NCI-H1436 treated with DMSO at 0.1 percent for 48 hours (cell line): ENCODE measurements at places on chromosomes 6 and 20.

GRCh38 chr20:1324598-1325172, 4.3 kb downstream of the SDCBP2 start:
- DNase-seq: no peak

DNA sequence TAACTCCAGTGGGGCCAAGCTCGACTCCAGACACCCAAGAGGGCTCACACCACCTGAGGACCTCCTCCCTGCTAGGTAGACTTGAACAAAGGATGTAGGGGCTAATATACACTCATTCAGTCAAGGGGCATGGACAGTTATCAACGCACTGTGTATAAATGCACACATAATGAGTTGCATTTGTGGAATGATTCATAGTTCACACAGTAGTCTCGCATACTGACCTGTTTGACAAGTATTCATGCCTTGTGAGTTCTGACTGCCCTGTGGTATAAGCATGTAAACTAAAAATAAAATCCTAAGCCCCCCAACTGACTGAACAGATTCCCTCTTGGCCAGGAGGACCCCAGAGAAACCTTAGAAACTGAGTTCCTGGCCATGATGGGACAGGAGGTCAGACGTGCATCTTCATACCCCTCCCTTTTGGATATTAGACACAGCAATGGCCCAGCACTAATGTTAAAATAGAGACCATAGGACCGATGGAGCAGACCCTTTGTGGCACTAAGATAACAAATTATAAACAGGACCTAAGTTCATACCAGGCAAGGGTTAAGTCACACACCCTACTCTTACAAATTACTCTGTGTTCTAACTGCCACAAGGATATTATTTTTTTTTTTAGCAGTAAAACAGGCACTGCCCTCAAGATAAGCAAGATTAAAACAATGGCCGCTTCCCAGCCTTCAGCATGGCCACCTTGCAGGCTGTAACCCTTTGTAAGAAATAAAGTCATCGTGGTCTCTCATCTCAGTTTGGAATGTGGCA, 124.4 kb downstream of the TTLL2 start:
- no peak for DNase-seq

- DNase-seq: no peak
These were observed 2.2 kb downstream of the APCDD1L start for GRCh38 chr20:58512808-58513552.

DNA sequence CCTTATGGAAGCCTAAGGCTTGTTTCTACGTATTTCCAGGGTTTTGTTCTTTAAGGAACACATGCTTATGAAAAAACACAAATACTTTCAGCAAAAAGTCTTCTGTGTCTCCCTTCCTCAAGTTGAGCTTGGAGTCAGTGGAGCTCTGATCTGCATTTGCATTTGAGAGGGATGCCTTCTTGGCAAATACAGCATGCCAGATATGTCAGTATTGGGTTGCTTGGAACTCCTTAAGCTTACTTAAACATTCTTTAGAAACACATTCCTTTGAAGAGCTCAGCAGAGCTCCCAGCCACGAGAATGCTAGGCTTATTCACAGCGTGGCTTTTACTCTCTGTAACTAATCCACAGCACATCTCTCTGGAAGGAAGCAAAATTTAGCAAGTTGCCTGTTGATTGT, 68.3 kb downstream of the ANKRD6 start:
- DNase-seq: no peak

DNA sequence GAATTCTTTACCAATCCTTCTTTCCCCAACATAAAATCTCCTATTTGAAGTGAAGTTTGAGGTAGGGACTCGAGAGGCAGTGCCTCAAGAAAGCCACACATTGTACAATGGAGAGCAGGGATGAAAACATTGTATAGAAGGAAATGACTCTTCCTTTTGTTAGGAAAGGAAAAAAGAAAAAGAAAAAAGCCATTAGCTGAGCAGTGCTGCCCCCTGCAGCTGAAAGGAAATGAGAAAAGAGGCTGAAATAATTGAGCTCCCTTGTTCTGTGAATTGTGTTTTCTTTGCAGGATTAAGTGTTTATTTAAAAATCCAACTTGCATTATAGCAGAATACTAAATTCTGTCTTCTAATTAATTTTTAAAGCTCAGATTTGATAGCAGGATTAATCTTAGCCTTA, 162.9 kb upstream of the SASH1 start:
- DNase-seq: no peak

DNA sequence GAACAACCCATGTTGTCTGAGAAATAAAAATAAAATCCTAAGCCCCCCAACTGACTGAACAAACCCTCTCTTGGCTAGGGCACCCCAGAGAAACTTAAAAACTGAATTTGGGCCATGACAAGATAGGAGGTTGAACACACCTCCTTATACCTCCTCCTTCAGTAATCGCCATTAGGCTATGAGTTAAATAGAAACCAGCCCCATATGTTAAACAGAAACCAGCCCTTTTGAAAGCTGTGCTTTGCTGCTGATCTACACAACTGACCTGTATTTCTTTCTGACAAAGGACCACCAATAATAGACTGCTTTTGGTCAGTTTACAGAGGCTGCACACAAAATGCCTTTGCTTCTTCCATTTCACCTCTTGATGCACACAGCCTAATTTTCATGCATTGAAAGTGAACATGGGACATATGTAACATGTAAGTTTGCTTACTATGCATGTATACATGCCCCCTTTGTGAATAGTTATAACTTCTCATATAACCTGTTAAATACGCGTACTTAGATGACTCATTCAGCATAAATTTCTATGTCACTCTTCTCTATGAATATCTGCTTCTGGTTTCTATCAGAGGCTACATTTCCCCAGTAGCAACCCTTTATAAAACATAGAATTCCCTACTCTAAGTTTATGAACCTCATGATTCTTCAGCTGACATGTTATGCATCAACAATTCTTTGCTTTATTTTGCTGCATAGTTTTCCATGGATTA, 462.9 kb downstream of the COL12A1 start:
- DNase-seq: no peak
